Ascending aorta (tissue), 2 donors: ENCODE measurements at places on chromosomes 12 and 14.

DNA sequence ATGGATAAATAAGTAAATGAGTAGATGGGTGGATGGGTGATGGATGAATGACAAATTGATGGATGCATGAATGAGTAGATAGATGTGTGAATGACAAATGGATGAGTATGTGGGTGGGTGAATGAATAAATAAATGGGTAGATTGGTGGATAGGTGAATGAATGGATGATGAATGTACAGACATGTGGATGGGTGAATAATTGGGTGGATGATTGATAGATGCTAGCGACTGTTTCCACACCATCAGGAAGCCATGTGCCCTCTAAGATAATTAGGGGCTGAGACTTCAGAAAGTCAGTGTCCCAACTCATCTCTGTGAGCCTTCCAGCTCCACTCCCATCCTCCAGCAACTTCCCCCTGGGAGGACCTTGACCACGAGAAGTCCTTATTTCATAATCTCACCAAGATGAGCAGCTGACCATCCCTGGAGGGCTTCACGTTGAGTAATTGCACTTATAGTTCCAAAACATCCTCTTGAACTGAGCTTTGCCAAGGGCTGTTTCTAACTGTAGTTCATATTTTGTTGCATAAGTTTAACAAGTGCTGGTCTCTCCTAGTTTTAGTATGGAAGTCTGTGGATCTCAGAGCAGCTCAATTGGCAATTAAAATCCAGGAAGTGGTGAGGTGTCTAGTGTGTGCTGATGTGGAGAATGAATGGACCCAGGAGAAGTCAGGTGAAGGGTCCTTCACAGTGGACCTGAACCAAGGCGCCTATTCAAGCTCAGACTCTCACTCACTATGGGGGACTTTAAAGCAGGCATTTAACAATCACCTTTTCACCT, 295.7 kb downstream of the ADGRD1 start:
- no peaks in the 10 kb centered on the region for H3K27me3 ChIP-seq
- H3K4me1 ChIP-seq, result no peaks in the 10 kb centered on the region
- DNase-seq, result no peak
- H3K27ac ChIP-seq, result no peak overlapping the region
- no peaks in the 10 kb centered on the region for H3K36me3 ChIP-seq

DNA sequence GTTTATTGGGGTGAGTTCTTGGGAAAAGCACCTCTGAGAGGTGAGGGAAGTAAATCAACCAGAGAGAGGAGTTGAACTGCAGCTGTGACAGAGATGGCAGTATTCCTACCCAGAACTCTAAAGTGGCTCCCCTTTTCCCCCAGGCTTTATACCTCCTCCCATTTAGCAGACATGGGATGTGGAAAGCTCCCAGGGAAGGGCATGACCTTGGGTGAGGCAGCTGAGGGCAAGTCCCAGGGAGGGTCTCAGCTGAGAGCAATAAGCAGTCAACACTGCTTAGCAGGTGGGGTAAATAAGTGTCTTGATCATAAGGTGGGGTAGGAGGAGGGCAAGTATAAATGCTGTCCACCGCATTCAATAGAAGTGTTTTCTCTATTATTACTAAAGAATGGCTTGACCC, 143.0 kb downstream of the AKAP6 start:
- no peak for DNase-seq
- H3K4me3 ChIP-seq, result no peak overlapping the region
- no peaks in the 10 kb centered on the region for H3K36me3 ChIP-seq

GRCh38 chr12:76074701-76075336, 9.7 kb downstream of the NAP1L1 start:
- H3K4me1 ChIP-seq, result no peaks in the 10 kb centered on the region
- DNase-seq, result no peak
- H3K27me3 ChIP-seq, result no peaks in the 10 kb centered on the region
- H3K36me3 ChIP-seq, result peaks cover 4% of the 10 kb centered on the region
- H3K27ac ChIP-seq, result no peak overlapping the region
- H3K4me3 ChIP-seq, result no peak overlapping the region

GRCh38 chr14:104424406-104425072, 155.0 kb upstream of the C14orf180 start:
- no peaks in the 10 kb centered on the region for H3K36me3 ChIP-seq
- H3K4me3 ChIP-seq, result no peak overlapping the region
- no peaks in the 10 kb centered on the region for H3K27me3 ChIP-seq
- no peak for DNase-seq

- H3K27ac ChIP-seq, result peak overlapping the region; percentile 100
- H3K4me1 ChIP-seq, result peaks cover 56% of the 10 kb centered on the region
- H3K36me3 ChIP-seq, result no peaks in the 10 kb centered on the region
- H3K27me3 ChIP-seq, result no peaks in the 10 kb centered on the region
Observed at GRCh38 chr14:77032491-77032843, 4.0 kb upstream of the IRF2BPL start.

DNA sequence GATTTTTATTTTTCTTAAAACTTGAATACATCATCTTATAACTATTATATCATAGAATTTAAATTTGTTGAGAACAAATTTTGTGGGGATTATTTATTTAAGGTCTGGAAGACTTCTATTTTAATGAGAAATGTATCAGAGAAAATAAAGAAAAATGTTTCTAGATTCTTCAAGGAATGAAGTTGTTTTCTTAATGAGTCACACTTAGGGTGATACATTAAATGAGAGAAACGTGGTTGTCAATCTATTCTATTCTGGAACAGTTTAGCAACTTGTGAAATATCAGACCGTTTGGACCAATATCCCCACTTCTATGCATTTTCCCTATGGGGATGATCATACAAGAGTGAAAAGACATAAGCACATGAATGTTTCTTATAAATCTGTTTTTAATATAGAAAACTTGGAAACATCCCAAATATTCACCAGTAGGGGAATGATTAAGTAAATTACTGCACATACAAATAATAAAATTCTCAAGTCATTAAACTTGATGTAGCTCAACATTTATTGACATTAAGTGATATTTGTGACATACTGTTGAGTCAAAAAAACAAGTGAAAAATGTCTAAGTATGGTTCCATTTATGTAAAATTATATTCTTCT, 88.5 kb downstream of the E2F7 start:
- no peak overlapping the region for H3K27ac ChIP-seq
- H3K27me3 ChIP-seq, result no peaks in the 10 kb centered on the region
- no peak overlapping the region for H3K4me3 ChIP-seq

DNA sequence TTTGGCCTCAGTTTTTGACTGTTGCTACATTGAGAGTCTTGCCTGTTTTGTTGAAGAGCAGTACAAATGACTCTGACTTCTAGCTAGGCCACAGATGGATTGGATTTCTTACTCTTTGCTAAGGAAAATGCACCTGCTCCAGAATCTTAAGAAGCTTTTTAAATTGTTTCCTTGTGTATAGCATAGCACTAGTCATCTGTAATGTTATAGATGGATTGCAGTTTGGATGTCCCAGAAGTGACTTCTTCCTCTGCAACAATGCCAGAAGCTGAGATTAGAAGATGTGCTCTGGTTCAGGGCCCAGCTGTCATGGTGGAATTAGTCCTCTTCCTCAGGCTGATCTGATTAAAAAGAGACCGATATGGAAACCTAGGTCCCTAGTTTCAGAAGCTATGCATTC, 67.9 kb downstream of the DAAM1 start:
- no peak overlapping the region for H3K4me3 ChIP-seq
- peaks cover 47% of the 10 kb centered on the region for H3K4me1 ChIP-seq
- no peaks in the 10 kb centered on the region for H3K36me3 ChIP-seq
- DNase-seq, result no peak
- peak overlapping the region; percentile 87 for H3K27ac ChIP-seq
- H3K27me3 ChIP-seq, result no peaks in the 10 kb centered on the region
